ENCODE measurements at places on chromosomes 3 and 15. TPM values are rescaled to one million over a fixed set of nuclear protein-coding genes. Genes with fewer than 3 reads are reported as not detected.

MLH1 gene
- 35.2 TPM for total RNA-seq

DNA sequence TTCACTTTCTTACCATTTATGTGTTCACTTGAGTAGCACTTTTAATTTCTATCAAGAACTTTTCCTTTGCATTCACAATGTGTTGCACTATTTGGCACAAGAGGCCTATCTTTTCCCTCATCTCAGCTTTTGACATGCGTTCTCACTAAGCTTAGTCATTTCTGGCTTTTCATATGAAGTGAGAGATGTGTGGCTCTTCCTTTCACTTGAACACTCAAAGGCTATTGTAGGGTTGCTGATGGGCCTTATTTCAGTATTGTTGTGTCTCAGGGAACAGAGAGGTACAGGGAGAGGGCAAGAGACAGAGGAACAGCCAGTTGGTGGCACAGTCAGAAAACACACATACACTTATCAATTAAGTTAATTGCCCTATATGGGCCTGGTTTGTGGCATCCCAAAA, 127.4 kb upstream of the MLF1 start:
- DNase-seq: no peak

UNC13C gene
- total RNA-seq: not detected

DNA sequence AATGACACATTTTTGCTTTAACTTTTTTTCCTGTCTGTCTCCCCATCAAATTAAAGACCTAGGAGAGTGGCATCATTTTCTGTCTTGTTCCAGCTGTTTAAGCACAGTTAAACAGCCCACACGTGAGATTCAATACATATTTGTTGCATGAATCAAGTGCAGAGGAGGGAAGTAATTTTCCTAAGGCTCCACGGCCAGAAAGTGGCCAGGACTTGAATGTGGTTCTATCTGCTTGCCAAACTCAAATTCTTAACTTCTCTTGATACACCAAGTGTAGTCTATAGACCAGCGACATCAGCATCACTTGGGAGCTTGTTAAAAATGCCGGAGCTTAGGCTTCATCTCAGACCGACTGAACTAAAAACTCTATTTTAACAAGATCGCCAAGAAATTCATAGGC, 724.8 kb upstream of the CFAP20DC start:
- no peak for DNase-seq

DNA sequence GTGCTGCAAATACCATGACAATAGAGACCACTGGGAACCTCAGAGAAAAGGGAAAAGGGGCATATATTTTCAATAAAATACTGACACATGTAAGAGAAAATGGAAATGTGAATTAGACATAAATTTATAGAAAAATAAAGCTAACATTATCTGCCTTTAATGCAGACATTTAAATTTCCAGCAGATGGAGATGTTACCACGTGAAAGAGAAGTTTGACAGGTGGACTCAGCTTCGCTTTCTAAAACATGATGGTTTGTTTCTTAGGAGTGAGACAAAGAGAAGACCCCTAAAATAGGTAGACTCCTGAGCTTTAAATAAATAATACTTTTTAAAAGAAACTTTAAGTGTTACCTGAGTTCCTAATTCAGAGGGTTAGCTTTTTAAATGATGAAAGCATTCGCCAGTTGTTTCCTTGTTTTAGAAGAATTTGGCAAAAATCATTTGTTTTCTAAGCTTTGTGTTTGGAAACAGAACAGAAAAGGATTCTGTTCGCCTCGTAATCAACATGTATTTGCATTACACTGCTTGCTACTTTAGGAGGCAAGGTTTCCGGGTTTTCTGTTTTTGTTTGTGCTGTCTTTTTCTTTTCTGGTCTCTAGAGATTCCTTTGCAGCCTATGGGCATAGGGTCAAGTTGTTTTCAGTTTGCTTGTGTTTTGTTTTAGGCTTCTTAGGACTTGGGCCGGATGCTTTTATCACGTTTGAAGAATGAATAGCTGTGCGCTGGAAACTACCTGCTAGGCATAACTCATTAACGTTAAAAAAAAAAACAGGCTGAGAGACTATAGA, 271.4 kb downstream of the THSD4 start:
- DNase-seq: no peak

DNA sequence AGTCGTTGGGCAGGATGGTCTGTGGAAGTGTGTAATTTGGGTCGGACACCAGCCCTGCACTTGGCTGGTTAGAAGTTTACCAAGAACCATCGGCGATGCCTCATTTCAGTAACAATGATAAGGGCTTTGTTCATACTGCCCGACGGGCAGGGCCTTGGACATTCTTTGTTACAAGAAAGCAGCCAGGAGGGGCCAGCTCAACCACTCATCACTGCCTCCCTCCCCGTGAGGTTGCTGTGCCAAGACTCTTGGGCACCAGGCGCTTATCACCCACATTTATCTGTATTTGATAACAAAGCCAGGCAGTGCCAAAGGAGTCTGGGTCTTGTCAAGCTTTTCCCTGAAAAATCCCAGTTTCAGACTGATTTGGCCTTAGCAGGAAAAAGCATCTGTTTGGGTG, 235.0 kb downstream of the ADAMTS17 start:
- no peak for DNase-seq

GRCh38 chr15:64146041-64146440, 5.5 kb upstream of the SNX22 start:
- DNase-seq: no peak

SLC2A2 gene
- total RNA-seq: not detected

DNA sequence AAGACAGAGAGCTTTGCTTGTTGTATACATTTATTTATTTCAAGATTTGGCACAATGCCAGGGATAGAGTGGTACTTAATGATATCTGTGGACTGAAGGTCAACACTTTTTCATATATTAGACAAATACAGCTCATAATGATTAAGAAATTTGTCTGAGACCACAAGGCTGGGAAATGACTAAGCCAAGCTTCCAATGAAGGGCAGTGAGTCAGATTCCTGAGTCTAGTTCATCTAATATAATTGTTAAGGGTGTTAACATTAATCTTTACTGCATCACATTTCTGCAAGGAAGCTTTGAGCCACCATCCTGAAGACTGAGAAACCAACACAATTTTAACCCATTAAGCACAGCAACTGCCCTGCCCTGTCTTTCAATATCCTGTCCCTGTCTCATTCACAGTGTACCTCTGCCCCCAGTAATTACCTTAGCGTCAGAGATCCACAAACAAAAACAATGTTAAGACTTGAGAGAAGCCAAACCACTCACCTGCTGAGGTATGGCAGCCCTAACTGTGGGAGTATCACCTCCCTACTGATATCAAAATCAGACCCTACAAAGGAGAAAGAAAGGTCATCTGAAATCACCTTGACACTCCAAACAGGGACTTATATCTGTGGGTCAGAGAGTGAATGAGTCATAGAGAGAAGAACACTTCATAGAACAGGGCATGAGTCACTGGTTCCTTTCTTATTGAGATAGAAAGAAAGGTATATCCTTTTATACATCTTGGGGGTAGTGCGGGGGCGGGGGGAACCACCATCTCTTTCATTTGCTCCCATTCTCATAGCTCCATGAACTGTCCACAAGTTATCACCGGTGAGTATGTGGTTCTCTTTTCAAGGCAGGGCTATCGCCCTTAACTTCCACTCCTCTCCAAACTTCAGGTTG, 74.7 kb downstream of the MAGI1 start:
- peak; percentile 94 for DNase-seq

MAGEF1 gene
- total RNA-seq: 97.2 TPM

C3orf20 gene
- not detected for total RNA-seq

TMCO5A gene
- 0.35 TPM for total RNA-seq

Data from PC-9 (cell line).